ENCODE measurements at places on chromosomes 6 and 20.

DNA sequence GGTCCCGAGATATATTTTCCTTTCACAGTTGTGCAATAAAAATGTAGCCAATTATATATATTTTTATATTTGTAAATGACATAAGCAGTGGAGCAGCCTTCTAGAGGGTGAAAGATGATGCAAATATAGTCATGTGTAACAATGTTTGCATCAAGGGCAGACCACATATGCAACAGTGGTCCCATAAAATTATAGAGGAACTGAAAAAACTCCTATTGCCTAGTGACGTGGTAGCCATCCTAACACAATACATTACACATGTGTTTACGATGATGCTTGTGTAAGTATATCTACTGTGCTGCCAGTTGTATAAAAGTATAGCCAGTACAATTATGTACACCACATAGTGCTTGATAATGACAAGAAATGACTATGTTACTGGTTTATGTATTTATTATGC is 162.8 kb downstream of the ZFAND3 start:
- DNase-seq, result no peak

- no peak for DNase-seq
Measured at GRCh38 chr6:29667158-29667557, 10.3 kb downstream of the MOG start.

DNA sequence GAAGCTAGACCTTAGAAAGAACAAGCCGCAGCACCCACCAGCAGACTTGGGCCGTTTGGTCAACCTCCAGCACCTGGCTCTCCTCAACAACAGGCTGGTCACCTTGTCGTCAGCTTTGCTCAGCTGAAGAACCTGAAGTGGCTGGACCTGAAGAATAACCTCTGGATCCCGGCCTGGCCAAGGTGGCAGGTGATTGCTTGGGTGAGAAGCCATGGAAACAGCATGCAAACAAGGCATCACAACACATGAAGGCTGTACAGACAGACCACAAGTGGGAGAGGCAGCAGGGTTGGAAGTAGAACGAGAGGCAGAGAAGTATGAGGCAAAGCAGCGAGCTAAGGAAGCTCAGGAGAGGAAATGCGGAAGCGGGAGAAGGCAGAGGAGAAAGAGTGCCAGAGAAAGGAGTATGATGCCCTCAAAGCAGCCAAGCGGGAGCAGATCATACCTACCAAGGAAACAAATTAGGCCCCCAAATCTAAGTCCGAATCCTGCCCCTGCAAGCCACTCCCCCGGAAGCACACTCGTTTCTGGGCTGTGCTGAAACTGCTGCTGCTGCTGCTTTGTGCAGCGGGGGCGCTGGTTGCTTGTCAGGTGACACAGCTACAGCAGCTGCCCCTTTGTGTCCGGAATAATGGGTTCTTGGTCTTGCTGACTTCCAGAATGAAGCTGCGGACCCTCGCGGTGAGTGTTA is 121.6 kb upstream of the LGSN start:
- DNase-seq, result no peak

- no peak for DNase-seq
Measured at GRCh38 chr20:47768016-47768824, 17.1 kb downstream of the SULF2 start.

DNA sequence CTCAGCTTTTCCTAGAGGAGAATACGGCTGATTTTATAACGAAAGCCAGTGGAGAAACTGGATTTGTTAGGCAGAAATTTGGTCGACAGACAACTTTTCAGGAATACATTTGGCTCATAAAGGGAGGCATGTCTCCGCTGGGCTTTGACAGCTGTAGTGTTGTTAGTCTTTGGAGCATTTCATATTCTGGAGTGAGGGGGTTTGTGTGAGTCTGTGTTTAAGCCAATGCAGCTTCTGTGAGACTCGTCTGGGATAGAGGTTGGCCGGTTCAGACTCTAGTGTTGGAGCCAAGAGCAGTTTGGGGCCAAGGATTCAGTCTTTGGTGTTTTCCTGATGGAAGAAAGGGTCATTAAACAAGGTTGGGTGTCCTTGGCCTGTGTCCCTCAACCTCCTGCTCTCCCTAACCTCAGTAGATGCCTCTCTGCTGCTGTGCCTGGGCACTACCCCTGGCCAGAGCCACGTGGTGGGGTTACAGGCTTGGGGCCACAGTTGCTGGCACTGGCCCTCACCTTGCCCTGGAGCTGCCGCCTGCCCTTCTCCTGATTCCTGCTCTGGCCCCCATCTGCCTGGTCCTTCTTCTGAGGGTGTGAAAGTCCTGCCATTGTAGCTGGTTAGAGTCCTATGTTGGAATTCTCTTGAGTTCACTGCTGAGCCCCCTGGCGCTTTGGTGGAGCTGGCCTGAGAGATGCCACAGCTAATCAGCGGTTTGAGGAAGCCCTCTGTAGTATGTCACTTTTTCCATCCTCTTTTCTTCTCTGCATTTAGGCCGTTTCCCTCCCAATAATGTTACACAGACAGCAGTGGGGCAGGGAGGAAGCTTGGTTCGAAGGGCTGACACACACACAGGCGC is 6.9 kb downstream of the PTK7 start:
- DNase-seq, result no peak

DNA sequence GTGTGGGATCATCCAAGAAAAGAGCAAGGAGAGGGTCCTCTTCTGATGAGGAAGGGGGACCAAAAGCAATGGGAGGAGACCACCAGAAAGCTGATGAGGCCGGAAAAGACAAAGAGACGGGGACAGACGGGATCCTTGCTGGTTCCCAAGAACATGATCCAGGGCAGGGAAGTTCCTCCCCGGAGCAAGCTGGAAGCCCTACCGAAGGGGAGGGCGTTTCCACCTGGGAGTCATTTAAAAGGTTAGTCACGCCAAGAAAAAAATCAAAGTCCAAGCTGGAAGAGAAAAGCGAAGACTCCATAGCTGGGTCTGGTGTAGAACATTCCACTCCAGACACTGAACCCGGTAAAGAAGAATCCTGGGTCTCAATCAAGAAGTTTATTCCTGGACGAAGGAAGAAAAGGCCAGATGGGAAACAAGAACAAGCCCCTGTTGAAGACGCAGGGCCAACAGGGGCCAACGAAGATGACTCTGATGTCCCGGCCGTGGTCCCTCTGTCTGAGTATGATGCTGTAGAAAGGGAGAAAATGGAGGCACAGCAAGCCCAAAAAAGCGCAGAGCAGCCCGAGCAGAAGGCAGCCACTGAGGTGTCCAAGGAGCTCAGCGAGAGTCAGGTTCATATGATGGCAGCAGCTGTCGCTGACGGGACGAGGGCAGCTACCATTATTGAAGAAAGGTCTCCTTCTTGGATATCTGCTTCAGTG is 40.8 kb downstream of the ZBTB2 start:
- DNase-seq, result no peak

DNA sequence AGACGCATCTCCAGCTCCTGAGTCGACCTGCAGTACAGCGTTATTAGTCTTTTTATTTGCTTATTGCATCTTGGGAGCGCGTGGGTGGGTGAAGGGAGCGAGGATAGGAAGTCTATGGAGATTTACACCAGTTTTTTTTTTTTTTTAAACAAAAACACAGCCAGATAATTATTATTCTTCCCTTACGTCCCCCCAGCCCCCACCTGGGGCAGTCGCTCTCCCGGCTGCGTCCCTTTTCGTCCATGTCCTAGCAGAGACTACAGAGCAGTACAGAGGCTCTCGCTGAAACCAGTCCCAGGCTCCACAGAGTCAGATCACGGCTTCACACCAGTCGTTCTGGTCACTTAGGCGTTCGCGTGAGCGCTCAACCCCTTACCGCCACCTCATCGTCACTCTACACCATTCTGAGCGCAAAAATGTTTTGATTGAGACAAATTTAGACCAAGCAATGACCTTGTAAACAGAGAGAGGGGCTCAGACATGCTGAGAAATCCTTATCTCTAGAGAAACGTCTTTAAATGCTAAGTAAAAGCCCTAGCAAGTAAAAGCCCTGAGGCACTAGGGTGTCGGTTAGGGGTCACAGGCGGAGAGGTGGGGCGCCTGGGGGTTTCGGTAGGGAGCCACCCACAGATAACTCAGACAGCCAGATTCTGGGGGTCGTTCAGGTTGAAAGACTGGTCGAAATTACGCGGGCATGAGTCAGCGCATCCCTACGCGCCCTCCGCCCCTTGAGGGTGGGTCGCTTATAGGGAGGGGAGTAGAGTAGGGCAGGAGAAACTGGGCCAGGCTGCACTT is 975 bp upstream of the PPT2 start:
- no peak for DNase-seq

DNA sequence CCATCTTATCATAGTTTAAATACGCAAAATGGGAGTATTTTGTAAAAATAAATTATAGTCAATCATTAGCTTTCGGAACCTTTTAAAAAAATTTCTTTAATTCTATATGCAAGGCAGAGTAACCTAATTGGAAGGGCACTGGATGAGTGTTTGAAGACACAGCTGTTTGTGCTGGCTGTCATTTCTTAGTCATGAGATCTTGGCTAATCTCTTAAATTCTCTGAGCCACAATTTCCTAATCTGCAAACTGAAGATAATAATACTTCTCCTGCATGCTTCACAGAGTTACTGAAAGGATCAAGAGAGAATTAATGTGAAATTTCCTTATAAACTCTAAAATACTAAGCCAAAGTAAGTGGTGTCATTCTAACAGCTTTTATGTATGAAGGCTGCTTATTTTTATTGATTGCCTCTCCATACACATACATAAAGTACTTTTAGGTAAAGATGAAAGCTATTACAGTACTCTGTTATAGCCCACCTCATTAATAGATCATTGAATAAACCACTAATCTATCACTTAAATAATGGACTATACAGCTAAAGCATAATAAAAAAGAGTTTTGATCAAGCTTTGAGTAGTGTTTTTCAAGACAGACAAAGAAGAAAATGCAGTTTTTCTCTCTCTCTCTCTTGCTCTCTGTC is 383.7 kb upstream of the IRAK1BP1 start:
- DNase-seq, result no peak

DNA sequence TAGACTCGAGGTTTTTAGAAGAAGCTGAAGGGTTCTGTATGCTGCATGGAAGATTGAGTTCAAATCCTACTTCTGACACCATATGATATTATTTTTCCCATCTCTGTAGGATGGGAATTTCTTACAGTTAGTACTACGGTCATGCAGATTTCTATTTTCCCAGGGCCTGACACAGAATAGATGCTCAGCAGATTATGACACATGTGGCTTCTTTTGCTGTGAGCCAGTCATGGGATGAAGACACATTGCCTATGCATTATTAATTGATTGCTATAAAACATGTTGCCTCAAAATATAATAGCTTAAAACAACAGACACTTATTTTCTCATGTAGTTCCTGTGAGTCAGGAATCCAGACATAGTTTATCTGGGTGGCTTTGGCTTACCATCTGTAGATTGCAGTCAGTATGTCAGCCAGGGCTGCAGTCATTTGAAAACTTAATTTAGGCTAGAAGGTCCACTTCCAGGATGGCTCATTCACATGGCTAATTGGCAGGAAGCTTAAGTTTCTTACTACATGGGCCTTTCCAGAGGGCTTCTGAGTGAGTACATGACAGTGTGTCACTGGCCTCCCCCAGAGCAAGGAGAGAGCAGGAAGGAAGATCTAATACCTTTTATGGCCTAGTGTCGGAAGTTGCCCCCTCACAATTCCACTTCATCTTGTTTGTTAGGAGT is 29.5 kb downstream of the TOP1 start:
- DNase-seq, result no peak

- no peak for DNase-seq
Measured at GRCh38 chr6:73169633-73170032, 55.7 kb downstream of the KHDC1L start.

GRCh38 chr6:51495096-51495495 is 592.3 kb downstream of the PKHD1 start:
- DNase-seq, result no peak

- DNase-seq, result no peak
Measured at GRCh38 chr6:156146891-156147290, 630.3 kb upstream of the ARID1B start.

GRCh38 chr6:159062564-159062945 is 17.8 kb upstream of the TAGAP start:
- no peak for DNase-seq

- no peak for DNase-seq
Measured at GRCh38 chr6:39319621-39320362, 2.7 kb downstream of the KCNK16 start.

DNA sequence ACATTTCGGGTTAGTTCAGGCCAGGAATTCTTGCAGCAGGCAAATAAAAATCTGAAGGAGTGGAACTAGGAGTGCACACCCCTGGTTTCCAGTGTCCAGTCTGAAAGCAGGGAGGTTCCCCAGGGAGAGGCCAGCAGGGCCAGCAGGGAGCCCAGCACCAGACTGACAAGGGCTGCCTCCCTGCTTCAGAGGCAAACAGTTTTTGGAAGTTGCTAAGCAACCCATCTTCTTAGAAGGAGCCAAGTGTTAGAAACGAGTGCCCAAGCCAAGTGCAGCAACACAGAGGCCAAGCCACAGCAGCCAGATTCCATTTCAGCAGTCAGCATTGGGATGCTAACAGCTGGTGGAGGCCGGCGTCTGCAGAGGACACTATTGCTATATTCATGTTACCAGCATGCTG is 179.1 kb downstream of the SYNDIG1 start:
- DNase-seq, result no peak

- no peak for DNase-seq
Measured at GRCh38 chr20:63527184-63527583, 6.6 kb downstream of the PPDPF start.

- no peak for DNase-seq
Measured at GRCh38 chr6:170089963-170090362, 200.9 kb downstream of the DLL1 start.
